ENCODE measurements at places on chromosomes 1 and 21.

- DNase-seq = no peak
Observed at GRCh38 chr1:164515231-164515630, 43.8 kb upstream of the PBX1 start.

DNA sequence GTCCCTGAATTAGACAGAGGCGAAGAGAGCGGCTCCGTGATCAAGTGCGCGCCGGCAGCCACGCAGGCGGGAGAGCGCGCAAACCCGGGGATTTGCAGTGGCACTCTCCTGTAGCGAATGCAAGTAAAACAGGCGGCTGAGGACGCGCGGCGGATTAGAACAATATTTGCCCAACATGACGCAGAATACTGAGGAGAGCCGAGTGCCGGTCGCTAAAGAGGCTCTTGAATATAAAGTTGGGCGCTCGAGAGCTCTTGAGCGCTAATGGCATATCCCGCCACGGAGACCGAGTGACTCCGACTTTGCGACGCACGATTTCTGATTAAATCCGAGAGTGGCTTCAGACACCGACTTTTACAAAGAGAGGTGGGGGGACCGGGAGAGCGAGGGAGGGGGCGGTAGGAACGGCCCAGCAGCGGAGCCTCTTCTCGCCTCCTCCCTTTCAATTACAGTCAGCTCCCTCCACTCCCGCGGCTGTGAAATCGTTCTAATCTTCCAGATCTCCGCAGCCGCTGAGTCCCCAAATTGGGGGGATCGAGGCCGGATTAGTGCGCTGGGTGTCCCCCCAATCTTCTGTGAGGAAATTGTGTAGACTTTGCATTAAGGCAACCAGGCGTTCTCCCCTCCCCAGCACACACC is 2.3 kb downstream of the PAX7 start:
- no peak for DNase-seq

GRCh38 chr1:156848461-156849150 is 10.3 kb downstream of the INSRR start:
- DNase-seq = peak; percentile 52

- DNase-seq = no peak
Observed at GRCh38 chr1:91944087-91944486, 5.1 kb upstream of the BRDT start.

GRCh38 chr1:230102046-230102445 is 35.0 kb downstream of the GALNT2 start:
- DNase-seq = no peak

DNA sequence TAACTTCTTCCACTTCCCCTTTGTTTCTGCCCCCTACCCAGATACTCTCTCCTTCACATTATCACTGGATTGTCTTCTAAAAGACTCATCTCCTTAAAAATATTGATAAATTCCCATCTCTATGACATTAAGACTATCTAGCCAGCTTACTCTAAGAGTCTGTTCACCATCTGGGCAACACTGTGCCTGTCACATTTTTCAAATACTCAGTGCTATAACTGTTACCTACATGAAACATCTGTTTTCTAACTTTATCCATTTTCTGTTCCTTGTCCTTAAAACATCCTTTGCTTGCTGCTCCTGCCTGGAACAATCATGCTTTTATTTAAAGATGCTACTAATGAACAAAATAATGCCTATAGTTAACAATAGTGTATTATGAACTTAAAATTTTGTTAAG is 81.4 kb downstream of the NCAM2 start:
- no peak for DNase-seq

GRCh38 chr1:10267319-10267718 is 56.9 kb downstream of the KIF1B start:
- no peak for DNase-seq

DNA sequence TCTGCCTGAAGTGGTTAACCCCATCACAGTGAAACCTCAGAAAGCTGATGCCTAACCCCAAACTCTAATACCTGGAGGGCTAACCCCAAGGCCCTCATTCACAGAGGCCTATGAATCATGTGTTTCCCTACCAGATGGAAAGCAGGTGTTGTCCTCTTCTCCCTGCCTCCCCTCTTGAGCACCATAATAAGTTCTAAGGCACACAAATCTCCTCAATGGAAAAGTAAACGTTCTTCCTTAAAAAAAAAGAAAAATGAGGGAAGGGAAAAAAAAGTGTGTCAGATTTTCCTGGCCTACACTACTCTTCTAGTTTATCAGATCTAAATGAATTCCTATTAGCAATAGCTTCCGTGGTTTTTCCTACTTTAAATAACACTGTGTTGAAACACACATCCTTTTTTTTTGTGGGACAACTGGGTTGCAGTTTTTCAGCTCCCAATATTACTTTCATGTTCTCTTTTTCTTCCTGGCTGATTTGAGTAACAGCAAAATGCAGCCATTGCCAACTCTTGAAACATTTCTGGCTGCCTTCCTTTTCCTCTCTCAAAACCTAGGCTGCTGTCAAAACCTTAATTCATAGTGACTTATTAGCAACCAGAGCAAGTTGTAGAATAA is 43.2 kb downstream of the SLC44A3 start:
- no peak for DNase-seq

DNA sequence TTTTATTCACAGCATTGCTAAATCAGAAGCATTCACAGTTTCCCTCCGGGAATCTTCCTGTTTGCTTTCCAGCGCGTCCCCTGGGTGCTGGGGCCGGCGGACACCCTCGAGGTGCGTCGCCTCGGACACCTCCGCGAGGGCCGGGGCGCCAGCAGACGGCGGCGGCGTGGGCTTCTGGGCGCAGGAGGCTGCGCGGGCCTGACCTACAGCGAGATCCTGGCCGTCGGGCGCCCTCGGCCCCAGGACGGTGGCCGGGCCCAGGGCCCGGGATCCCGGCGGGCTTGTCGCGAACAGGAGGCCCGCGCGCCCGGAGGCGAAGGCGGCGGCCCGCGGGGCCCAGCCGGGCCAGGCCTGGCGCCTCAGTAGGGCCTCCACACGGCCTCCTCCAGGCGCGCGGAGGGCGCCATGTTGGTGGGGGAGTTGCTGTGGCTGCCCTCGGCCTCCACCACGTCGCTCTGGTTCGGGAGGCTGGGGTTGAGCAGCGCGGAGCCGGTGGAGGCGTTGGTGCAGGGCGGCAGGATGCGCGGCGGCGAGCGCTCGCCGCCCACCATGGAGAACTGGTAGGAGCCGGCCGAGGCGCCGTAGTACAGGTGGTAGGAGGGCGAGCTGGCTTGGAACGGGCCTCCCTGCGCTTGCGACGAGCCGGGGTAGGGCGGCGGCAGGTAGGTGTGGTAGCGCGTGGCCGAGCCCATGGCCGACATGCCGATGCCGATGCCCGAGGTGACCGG is 123.1 kb downstream of the CLIC6 start:
- no peak for DNase-seq

GRCh38 chr1:40317394-40318074 is 448 bp upstream of the COL9A2 start:
- no peak for DNase-seq

- no peak for DNase-seq
Observed at GRCh38 chr21:28592205-28592865, 400.3 kb downstream of the LTN1 start.

DNA sequence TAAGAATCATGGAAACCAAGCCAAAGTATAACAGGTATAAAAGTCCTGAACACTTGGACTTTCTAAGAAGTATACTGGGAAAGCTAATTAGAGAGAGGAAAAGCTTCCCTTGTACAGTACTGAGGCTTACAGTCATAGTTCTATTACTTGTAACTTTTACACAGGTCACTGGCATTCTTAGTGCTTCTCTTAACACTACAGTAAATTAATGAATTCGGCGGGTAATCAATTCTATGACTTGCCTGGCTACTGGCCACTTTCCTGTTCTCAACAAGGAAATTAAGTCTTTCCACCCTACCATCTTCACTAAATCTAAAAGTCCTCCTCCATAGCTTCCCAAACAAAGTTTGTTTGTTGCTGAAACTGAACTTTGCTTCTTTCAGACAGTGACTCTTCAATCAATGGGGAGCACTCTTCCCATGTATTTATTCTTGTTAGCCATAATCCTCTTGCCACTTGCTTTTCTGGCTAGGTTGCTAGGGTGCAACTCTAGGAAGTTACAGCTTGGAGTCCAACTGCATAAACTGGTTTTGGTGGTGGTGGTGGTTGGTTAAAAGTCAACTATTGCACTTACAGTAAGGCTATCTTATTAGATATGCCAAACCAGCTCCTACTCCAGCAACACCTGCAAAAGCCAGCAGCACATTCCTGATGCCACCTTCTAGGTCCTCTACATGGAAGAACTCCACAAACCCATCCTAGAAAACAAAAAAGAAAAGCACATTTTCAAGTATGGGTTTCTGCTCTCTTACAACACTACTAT is 2.4 kb downstream of the MCL1 start:
- DNase-seq = no peak

GRCh38 chr1:41627491-41628280 is 143.2 kb upstream of the EDN2 start:
- DNase-seq = no peak

- DNase-seq = no peak
Observed at GRCh38 chr1:116586741-116587143, 15.9 kb upstream of the CD58 start.

DNA sequence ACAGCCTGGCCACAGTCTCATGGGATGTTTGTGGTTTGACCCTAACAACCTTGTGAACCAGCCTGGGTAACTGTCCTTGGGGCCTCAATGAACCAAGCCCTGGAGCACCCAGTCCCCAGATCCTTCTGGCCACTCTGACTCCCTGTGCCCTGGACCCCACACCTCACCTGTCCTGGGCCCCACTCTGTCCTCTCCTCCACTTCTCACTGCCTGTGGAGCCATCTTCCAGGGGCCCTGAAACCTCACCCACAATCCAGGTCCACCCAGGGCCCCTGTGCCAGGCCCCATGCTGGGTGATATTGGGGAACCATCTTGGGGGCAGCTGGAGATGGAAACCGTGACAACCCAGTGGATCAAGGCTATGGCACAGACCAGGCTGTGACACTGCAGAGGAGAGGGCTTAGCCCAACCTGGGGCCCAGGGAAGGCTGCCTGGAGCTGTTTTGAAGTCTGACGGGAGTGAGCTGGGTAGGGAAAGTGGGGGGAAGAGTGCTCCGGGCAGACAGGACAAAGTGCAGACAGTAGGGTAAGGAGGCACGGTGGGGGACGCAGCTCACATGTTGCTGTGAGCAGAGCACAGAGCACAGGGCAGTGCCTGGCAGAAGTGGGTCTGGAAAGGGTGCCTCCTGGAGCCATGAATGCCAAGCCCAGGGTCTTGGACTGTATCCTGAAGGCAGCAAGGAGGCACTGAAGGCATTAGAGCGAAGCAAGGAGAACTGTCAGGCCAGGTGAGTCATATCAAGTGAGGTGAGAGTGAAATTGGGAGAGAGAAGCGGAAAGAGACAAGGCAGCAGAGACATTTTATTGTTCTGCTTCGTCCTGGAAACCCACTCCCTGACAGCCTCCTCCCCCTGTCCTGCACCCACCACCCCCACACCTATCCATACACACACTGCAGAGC is 12.1 kb upstream of the LRP8 start:
- no peak for DNase-seq

- no peak for DNase-seq
Observed at GRCh38 chr1:228224198-228225164, 16.6 kb downstream of the OBSCN start.

DNA sequence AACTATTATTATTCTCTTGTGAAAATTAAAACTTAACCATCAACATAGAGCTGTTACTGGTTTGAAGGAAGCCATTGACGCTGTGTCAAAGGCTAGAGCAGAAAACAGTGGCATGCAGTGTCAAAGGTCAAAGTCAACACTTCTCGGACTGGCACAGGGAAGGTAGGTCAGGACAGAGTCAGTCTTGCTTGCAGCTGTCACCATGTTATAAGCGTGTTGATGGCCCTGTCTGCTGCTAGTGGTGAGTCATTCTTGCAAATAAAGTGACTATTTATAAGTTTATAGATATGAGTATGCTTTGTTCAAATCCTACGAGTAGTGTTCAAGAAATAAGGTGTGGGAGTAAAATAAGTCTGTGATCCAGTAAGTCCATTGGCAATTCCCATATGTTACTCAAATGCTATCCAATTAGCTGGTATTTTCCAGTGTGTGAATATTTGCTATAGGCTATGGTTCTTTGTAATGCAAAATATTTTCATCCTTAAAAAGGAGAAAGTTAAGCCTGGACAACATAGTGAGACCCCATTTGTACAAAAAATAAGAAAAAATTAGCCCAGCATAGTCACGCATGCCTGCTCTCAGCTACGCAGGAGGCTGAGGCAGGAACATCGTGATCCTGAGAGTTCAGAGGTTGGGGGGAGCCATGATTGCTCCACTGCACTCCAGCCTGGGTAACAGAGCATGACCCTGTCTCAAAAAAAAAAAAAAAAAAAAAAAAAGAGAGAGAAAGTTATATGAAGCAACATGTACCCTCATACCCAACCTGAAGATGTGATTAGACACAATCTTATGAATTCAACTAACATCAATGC is 26.3 kb upstream of the TINAGL1 start:
- DNase-seq = no peak

DNA sequence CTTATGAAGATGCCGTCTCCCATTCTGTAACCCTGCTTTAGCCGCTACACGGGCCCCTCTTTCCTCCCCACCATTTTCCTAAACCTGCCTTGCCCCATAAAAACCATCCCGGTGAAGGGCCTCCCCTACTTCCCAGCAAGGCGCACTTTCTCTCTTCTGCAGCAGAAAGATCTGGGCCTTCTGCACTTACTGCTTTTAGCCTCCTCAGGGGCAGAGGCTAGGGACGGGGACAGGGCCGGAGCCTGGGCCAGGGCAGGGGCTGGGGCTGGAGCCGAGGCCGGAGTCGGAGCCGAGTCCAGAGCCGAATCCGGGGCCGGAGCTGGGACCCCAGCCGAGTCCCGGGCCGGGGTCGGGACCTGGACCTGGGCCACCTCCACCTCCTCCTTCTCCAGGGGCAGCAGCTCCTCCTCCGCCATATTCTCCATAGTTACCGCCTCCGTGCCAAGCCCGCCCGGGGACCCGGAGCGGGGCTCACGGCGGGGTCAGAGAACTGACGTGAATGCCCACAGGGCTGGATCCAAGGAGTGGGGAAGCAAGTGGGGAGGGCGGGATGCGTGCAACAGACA is 382 bp downstream of the TRMT1L start:
- no peak for DNase-seq

- DNase-seq = no peak
Observed at GRCh38 chr1:248136811-248137210, 8.1 kb upstream of the OR2M5 start.

DNA sequence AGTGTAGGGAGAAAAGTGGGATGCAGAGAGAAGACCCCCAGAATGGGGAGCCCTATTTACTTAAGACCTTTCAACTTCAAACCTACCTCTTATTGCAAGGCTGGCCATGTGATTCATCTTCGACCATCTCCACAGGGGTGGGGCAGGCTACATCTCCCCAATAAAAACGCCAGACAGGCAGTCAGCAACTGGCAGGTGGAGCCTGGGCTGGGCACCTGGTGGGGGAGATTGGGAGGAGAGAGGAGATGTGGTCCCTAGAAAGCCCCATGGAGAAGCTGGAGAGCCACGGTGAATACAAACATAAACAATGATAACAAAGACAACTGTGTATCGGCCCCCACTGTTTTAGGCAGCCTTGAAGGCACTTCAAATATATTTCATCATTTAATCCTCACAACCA is 336.7 kb upstream of the PROX1 start:
- no peak for DNase-seq

GRCh38 chr21:46095814-46096595 is 1.9 kb upstream of the COL6A2 start:
- DNase-seq = no peak

GRCh38 chr1:242016479-242016878 is 17.6 kb upstream of the MAP1LC3C start:
- DNase-seq = no peak

GRCh38 chr1:26189751-26190275 is 589 bp upstream of the CATSPER4 start:
- no peak for DNase-seq

- DNase-seq = no peak
Observed at GRCh38 chr21:35965699-35966098, 94.6 kb downstream of the SETD4 start.
